ENCODE measurements at places on chromosomes 2 and 18.

GRCh38 chr18:55403421-55403949 lies 184.5 kb downstream of the TCF4 start:
- no peak for DNase-seq

- DNase-seq, result peak; percentile 18
Measured at GRCh38 chr2:218516614-218517013, 51.5 kb downstream of the USP37 start.

DNA sequence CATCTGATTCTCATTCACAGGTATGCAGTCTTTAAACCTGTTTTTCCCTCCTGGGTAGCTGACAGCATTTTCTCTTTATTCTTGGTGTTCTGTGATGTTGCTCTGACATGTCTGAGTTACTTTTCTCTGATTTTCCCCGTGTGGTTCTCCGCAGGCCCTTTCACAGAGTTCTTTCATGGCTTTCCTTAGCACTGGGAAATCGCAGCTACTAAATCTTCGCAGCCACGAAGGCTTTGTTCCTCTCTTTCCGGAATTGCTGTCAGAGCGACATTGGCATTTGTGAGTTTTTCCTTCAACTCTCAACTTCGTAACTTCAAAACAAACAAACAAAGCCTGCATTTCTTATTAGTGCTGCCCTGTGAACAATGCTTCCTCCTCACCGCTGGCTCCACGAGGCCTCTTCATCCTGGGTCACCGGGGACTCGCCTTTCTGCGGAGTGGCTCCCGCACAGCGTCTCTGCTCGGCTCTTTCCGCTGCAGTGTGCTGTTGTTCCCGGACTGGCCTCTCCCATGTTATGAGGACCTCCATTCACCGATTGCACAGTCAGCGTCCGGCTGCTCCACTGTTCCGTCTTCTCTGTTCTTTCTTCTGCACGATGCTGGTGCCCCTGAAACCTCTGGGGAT lies 16.1 kb downstream of the COLEC11 start:
- DNase-seq, result no peak

DNA sequence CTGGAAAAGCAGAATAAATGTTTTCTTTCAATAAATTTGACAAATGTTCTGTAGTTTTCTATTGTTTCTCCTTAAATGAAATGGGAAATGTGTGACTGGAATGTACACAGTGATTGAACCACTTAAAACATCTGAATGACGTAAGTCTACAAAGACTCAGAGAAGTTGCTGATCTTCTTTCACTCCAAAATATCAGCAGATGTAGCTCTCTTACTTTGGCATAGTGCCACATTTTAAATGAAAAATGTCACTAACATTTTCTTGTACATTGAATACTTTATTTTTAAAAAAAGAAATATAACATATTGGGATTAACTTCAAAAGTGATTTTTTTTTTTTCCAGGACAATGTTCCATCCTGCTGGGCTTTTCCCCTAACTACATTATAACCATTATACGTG lies 565.6 kb downstream of the TMEM182 start:
- no peak for DNase-seq

- no peak for DNase-seq
Measured at GRCh38 chr18:75407468-75408437, 19.8 kb downstream of the SMIM21 start.

DNA sequence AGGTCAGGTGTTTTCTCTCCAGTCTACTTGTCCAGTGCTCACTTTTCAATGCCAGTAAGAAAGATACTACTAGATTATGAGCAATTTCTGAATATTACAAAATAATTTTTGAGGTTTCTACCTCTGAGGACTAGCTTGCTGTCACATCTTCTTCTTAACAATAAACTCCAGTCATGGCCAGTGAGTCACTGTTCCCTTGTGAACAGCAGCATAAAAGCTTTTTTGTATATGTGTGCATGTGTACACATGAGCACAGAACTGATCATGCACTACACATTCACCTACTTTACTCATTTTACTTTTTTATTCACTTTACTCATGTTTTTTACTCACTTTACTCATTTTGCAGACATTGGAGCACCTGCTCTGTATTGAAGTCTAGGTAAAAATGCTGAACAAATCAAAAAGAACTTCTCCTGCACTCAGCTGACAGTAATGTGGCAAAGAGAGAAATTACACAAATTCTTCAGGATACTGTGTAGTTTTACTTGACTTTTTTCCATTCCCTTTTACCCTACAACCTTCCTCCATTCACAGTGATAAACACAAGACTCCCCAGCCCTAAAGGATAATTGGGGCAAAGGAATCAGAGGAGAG lies 28.0 kb downstream of the ST6GAL2 start:
- no peak for DNase-seq

- no peak for DNase-seq
Measured at GRCh38 chr18:38466426-38466825, 900.8 kb upstream of the CELF4 start.

GRCh38 chr18:11091746-11092145 lies 57.6 kb downstream of the PIEZO2 start:
- DNase-seq, result no peak

- DNase-seq, result no peak
Measured at GRCh38 chr2:134675314-134675713, 43.5 kb downstream of the TMEM163 start.

DNA sequence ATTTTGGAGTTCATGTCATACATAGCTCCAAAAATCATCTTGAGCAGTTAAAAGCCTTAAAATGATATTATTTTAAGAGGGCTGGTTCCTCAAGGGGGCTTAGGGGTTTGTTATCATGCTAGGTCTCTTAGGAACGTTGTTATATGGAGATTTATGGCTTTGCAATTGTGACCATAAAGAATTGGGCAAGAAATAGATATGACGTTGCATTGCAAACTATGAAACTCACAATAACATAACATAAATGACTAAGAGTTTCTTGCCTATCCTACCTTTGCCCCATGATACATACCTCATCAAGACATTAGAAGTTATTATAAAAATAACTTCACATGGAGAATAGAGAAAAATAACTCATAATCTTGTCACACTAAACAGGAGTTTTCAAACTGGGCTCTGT lies 206.4 kb upstream of the SESTD1 start:
- DNase-seq, result no peak

GRCh38 chr2:215948051-215948450 lies 65.3 kb downstream of the MREG start:
- DNase-seq, result no peak

DNA sequence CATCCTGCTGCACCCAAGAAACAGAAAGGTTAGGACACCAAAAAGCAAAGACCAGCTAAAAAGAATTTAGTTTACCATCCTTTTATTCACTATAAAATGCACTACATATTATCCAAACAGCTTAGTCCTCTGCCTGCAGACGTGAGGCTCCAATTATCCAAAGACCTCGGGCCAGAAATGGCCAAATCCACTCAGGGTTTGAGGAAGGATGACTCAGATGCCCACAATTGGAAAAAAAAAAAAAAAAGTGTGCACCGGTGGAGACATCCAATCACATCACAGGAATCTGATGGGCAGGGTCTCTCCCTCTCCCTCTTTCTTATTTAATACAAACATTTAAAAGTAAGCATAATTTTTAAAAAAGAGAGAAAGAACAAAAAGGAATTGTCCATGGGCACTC lies 65.7 kb downstream of the TRABD2A start:
- no peak for DNase-seq

- DNase-seq, result no peak
Measured at GRCh38 chr2:30262716-30263309, 31.5 kb downstream of the LBH start.

Data from CD4-positive, alpha-beta T cell treated with Interleukin-6 for 4 hours (primary cell).